ENCODE measurements at places on chromosomes 6 and 20. TPM values are rescaled to one million over a fixed set of nuclear protein-coding genes. Genes with fewer than 3 reads are reported as not detected.

NKX2-4 gene
- not detected for total RNA-seq

ADGRB3 gene
- total RNA-seq: 158 TPM

GZF1 gene
- 17.9 TPM for total RNA-seq

HNF4A gene
- total RNA-seq: not detected

ASIP gene
- not detected for total RNA-seq

OR2J3 gene
- total RNA-seq: not detected

ADAM33 gene
- total RNA-seq: 2.4 TPM

AKAP7 gene
- 205 TPM for total RNA-seq

CALHM4 gene
- not detected for total RNA-seq

GSTA3 gene
- total RNA-seq: not detected

DACT2 gene
- total RNA-seq: 2.9 TPM

SPDEF gene
- not detected for total RNA-seq

MAK gene
- under 0.01 TPM for total RNA-seq

ZC3H12D gene
- total RNA-seq: 0.41 TPM

C6orf15 gene
- total RNA-seq: not detected
